ENCODE measurements at places on chromosomes 16 and 17. TPM values are rescaled to one million over a fixed set of nuclear protein-coding genes. Genes with fewer than 3 reads are reported as not detected.

Gene TP53TG3B
- not detected for total RNA-seq

Gene ZSCAN10
- total RNA-seq, result not detected

DNA sequence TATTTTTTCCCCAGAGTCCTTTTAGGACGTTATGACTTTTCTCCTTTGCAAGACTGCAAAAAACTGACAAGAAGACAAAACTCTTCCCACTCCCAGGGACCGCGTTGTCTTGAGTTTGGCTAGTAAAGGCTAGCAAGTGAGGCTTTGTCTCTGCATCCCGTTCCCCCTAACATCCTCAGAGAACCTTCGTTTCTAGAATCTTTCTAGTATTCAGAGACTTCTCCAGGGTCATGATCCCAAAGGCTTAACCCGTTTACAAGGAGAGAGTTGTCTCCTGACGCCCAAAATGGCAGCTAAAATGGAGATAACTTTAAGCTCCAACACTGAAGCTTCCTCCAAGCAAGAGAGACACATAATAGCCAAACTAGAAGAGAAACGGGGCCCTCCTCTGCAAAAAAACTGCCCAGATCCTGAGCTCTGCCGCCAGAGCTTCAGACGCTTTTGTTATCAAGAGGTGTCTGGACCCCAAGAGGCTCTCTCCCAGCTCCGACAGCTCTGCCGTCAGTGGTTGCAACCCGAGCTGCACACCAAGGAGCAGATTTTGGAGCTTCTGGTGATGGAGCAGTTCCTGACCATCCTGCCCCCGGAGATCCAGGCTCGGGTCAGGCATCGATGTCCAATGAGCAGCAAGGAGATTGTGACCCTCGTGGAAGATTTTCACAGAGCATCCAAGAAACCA lies 843 bp downstream of the ZNF174 start:
- peak overlapping the region; percentile 88 for H3K27ac ChIP-seq
- H3K4me1 ChIP-seq, result peaks cover 15% of the 10 kb centered on the region
- no peak for DNase-seq
- no peaks in the 10 kb centered on the region for H3K27me3 ChIP-seq

Gene ZNF624
- total RNA-seq, result 5.6 TPM

Gene CTRL
- total RNA-seq, result 0.72 TPM

DNA sequence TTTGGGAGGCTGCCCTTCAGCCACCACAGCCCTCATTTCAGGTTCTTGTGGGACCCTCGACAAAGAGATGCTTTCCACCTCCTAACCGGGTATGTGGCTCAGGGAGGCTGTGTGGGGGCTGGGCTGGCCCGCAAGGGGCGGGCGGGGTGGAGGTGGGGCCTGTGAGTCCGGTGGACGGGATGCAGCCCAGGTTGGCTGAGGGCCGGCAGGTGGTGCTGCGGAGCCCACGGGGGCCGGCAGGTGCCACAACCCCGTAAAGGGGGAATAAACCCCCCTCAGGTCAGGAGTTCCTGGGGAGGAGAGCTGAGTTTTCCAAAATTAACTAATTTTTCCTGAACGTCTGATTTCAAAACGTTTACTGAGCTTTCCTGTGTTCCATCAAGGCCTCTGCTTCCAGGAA lies 4.9 kb upstream of the CIAO3 start:
- H3K27ac ChIP-seq, result no peak overlapping the region
- H3K27me3 ChIP-seq, result no peaks in the 10 kb centered on the region
- no peak for DNase-seq
- H3K4me1 ChIP-seq, result peaks cover 5% of the 10 kb centered on the region
- no peaks in the 10 kb centered on the region for H3K36me3 ChIP-seq
- H3K4me3 ChIP-seq, result no peak overlapping the region

DNA sequence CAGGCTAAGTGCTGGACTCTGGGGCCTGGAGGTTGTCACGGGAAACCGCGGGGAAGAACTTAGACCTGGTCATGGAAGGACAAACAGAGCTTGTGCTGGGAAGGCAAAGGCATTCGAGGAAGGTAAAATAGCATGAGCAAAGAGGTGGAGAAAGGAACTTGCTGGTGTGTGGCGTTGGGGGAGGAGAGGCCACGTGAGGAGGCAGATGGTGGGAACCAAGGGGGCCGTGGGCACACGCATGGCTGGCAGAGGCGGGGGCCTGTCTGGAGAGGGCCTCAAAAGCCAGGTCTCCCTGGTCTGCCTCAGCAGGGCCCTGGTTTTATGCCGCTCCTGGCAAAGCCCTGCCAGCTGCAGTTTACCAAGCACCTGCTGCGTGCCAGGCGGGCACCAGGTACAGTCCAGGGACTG lies 15.3 kb downstream of the CORO7 start:
- H3K4me3 ChIP-seq, result no peak overlapping the region
- peaks cover 93% of the 10 kb centered on the region for H3K36me3 ChIP-seq
- H3K4me1 ChIP-seq, result no peaks in the 10 kb centered on the region
- DNase-seq, result no peak
- no peaks in the 10 kb centered on the region for H3K27me3 ChIP-seq
- H3K27ac ChIP-seq, result no peak overlapping the region

GRCh38 chr17:72563952-72564351 lies 443.1 kb downstream of the SOX9 start:
- H3K4me1 ChIP-seq, result no peaks in the 10 kb centered on the region
- no peak overlapping the region for H3K4me3 ChIP-seq
- H3K27ac ChIP-seq, result no peak overlapping the region
- no peaks in the 10 kb centered on the region for H3K36me3 ChIP-seq

Gene CDH5
- total RNA-seq, result 135 TPM

Gene SMIM36
- not detected for total RNA-seq

DNA sequence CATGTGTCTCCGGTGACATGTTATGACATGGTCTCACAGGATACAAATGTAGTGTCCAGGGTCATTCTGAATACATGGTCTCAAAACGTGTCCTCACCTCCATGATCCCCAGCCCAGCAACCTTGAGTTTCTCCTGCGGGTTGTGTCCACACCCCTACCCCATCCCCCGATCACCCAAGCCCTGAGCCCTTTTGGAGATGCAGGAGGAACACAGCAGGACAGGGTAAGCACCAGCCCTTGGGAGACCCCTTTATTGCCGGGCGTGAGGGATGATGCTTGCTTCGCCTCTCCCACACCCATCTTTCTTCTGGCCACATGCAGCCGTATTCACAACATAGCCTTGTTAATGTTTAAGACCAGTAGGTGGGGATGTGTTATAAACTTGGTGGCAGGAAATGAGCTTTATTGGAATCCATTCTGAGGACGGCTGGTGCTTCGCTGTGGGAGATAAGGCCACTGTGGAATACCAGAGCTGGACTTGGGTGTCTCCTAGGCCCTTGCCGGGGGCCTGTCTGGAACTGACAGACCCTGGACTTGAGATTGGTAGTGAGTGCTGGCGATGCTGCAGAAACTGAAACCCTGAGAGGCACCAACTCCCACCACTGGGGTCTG lies 5.5 kb downstream of the TMEM132E start:
- peaks cover 27% of the 10 kb centered on the region for H3K27me3 ChIP-seq
- H3K36me3 ChIP-seq, result no peaks in the 10 kb centered on the region
- H3K4me1 ChIP-seq, result peaks cover 24% of the 10 kb centered on the region
- H3K27ac ChIP-seq, result no peak overlapping the region
- no peak overlapping the region for H3K4me3 ChIP-seq

- peaks cover 4% of the 10 kb centered on the region for H3K4me1 ChIP-seq
- DNase-seq, result peak; percentile 44
- no peaks in the 10 kb centered on the region for H3K36me3 ChIP-seq
- H3K27ac ChIP-seq, result peak within 1 kb of the TSS; percentile 58
Measured at GRCh38 chr16:56632156-56632847, at the start of gene MT1M. Gene MT1M, plus strand, starts transcription at chr16:56632659. Its CDS starts 73 bp downstream, at chr16:56632732.

Gene SRL
- total RNA-seq, result 491 TPM

- H3K27me3 ChIP-seq, result no peaks in the 10 kb centered on the region
- DNase-seq, result no peak
- H3K36me3 ChIP-seq, result no peaks in the 10 kb centered on the region
- no peaks in the 10 kb centered on the region for H3K4me1 ChIP-seq
- H3K4me3 ChIP-seq, result no peak overlapping the region
Measured at GRCh38 chr16:9679213-9679767, 502.9 kb downstream of the GRIN2A start.

GRCh38 chr17:12896180-12896785 lies 107.0 kb downstream of the ARHGAP44 start:
- no peak for DNase-seq
- no peaks in the 10 kb centered on the region for H3K27me3 ChIP-seq
- H3K27ac ChIP-seq, result no peak overlapping the region
- H3K4me3 ChIP-seq, result no peak overlapping the region
- no peaks in the 10 kb centered on the region for H3K4me1 ChIP-seq
